ENCODE measurements at places on chromosomes 7 and 10.

- DNase-seq = no peak
Observed at GRCh38 chr7:44051611-44052220, 7.2 kb downstream of the DBNL start.

DNA sequence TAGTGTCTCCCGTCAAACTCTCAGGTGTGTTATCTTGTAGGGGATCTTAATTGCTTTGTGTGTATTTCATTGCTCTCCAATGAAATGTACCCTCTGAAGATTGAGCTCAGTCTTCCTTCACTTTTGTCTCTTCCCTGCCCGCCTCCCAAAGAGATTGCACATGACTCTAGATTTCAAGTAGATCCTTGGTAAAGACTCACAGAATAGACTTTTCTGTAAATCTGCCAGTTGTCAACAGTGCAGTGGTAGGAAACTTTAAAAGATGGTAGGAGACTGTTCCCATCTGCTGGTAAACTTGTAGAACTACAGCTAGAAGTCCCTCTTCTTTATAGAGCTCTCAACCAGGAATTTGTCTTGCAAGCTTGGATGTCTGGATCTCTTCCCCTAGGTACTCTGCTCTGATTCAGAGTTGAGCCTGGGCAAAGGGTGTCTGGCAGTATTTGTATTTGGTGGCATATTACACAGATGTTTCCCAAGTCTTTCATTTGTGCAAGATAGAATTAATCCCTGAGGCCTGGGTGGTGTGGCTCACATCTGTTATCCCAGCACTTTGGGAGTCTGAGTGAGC lies 9.6 kb downstream of the CCL26 start:
- DNase-seq = no peak

- DNase-seq = no peak
Observed at GRCh38 chr10:116848944-116849247, 403 bp upstream of the ENO4 start.

DNA sequence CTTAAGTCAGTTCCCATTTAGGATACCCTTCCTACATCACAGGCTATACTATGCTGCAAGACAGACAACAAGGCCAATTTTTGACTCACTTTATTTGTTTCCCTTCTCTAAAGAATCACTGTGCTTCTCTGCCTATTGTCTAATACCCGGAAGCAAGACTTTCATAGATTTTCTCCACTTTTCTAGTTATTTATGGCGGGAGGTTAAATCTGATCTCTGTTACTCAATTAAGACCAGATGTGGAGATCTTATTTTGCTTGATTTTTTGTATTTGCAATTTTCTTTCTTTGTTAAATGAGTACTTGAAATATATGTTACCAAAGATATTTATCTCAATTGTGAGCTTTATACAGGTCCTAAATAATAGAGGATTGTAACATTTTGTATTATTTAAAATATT lies 511.5 kb downstream of the ATRNL1 start:
- DNase-seq = no peak

DNA sequence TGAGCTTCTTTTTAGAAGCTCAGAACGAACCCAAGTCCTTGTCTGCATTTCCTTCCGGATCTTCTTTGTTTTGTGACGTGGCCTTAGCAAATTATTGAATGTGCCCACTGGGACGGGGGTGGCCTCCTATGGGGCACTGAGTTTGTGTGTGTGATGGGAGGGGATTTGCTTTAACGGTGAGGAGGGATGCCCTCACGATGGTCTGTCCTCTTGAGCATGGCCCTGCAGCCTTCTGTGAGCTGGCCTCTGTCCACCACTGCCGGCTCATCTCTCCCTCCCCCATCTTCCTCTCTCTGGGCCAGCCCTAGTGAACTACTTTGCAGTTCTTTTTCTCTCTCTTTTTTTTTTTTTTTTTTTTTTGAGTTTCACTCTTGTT lies 62.9 kb upstream of the MKRN1 start:
- DNase-seq = no peak

DNA sequence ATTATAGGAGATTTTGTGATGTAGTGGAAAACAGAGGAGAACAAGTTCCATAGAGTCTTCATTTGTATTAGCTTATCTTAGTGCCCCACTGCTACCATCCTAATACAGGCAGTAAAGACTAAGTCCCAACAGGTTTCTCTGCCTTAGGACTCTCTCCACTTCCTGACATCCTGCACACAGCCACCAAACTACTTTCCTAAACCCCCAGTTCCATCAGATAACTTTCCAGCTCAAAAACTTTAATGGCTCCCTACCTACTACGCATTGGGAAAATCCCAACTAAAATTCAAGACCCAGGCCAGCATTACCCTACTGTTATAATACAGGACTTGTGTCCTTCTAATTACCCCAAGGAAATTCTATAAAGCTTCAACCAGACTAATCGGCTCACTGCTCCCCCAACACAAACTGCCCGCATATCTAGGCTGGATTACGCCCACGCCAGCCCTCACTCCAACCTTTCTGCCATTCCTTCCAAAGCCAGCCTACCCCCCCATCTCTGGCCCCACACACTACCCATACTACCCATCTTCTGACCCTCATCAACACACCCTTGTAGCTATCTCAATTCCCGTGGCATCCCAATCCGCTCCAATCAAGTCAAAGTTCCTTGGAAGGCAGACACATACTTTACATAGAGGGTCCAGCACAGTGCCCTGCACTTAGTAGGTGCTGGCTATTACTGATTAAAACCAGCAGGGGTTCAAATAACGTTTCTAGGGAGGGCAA lies 1.4 kb downstream of the IDE start:
- DNase-seq = no peak

GRCh38 chr7:152011860-152012259 lies 13.6 kb upstream of the GALNT11 start:
- no peak for DNase-seq

GRCh38 chr7:21730399-21730798 lies 187.6 kb downstream of the DNAH11 start:
- DNase-seq = no peak

- DNase-seq = no peak
Observed at GRCh38 chr7:117237646-117238045, 85.2 kb downstream of the WNT2 start.

GRCh38 chr7:104933521-104933988 lies 80.5 kb upstream of the KMT2E start:
- DNase-seq = no peak

DNA sequence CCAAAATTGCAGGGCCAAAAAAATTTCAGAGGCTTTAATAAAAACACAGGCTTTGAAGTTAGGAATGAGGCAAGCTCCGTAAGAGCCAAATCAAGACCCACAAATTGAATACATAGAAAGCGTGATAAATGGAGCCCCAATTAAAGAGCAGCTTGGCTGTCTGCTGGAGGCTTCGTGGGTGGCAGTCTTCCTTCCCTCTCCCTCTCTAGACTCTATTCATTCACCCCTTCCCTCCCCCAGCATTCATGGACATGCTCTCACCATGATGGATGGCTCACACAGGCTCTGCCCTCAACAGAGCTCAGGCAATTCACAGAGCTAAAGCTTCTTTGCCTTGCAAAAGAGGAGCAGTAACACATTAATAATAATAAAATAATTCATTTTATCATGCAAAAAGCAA lies 214.1 kb downstream of the HERPUD2 start:
- DNase-seq = no peak

- DNase-seq = no peak
Observed at GRCh38 chr7:25402532-25402931, 174.2 kb upstream of the NPVF start.

DNA sequence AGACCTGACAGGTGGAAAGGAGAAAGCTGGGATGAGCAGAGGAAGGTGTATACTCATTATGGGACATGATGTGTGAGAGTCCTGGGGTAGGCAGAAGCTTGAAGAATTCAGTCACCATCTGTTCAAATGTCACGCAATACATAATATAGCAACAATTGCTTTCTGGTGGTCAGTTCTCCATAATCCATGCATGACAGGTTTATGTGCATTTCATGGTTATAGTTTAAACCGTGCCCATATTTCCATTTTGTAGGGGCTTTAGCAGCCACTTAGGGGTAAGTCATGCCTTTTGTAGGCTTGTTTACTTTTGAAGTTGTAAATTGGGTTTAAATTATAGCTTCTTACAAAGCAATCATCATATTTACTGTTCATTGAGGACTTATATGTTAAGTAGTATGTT lies 158.8 kb downstream of the NXPH1 start:
- no peak for DNase-seq
